Vagina (tissue), 2 donors: ENCODE measurements at places on chromosomes 3 and 15. TPM values are rescaled to one million over a fixed set of nuclear protein-coding genes. Genes with fewer than 3 reads are reported as not detected.

DNA sequence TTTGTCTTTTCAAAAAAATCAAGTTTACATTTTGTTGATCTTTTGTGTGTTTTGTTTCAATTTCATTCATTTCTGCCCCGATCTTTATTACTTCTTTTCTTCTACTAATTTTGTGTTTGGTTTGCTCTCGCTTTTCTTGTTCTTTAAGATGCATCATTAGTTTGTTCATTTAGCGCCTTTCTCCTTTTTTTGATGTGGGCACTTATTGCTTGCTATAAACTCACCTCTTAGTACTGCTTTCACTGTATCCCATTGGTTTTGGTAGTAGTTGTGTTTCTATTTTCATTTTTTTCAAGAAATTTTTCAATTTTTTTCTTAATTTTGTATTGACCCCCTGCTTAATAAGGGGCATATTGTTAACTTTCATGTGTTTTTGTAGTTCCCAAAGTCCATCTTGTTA lies 34.4 kb downstream of the PRKCI start:
- DNase-seq = no peak

- no peak for DNase-seq
Observed at GRCh38 chr15:56045068-56045748, 51.8 kb upstream of the NEDD4 start.

- no peak for DNase-seq
Observed at GRCh38 chr15:66655997-66656396, 46.0 kb upstream of the SMAD6 start.

DNA sequence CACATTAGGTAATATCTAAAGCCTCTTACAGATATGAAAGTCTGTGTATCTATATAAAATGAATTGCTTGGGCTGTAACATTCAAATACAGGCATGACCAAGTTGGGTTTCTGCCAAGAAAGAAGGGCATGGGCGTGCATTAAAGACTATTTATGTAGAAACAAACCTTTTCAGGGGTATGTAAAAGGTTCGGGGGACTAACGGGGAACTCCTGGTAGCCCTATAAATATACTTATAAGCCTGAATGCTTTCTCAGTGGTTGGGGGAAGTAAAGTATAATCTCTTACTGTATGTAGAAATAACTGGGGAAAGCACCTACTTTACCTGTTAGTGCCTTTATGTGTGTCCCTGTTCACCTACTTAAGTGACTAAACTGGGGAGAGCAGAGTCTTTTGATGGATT lies 154.5 kb upstream of the TBL1XR1 start:
- no peak for DNase-seq

Gene GOLGA6L26
- total RNA-seq = not detected

Gene GPR27
- total RNA-seq = 1.2 TPM

Gene KCNMB2
- 1.5 TPM for total RNA-seq
